Right atrium auricular region (tissue), 2 donors: ENCODE measurements at places on chromosomes 12 and 14. TPM values are rescaled to one million over a fixed set of nuclear protein-coding genes. Genes with fewer than 3 reads are reported as not detected.

DNA sequence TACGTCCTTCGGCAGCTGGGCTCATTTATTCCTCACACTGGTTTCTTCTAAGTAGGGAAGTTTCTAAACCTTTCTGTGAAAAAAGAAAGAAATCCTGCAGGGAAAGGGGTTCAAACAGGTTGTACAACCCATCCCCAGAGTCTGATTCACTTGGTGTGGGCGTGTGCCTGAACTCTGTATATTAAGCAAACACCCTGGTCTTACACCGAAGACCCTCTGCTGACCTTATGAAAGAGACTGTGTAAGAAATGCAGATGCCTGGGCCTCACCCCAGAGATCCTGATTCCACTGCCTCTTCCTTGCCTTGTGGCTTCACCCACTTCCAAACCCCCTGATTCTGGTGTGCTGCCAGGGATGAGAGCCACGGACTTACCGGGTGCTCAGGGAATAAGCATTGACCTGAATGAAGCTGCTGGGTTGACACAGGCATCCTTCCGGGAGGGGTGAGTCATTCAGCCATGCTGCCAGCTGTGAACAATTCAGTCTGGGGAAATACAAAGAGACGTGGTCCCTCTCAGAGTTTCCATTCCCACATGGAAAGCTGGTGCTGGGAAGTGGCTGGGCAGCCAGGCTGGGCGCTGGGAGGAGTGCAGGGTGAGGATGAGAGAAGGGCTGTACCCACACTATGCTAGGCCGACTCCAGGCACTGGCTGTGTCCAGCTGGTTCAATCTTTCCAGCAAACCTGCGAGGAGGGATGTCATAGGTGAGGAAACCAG lies 26.5 kb upstream of the ACTN1 start:
- DNase-seq, result peak; percentile 91

The TAS2R9 gene
- total RNA-seq, result not detected

DNA sequence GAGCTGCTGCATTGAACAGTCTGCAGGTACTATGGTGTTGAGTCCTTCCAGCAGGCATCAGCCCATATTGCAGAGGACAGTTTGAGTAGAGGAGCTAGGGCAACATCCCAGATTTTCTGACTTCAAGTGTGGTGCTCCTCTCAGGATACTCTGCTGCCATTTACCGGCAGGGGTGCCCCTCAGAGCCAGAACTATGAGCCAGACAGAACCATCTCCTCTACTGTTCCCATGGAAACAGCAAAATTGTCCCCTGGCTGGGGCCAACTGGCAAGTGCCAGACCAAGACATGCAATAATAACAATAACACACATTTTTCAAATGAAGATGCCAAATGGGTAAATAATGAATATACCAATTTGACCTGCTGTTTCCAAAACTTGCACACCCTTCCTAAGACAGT lies 102.9 kb downstream of the ADCK1 start:
- no peak for DNase-seq

- no peak for DNase-seq
Measured at GRCh38 chr14:103022002-103022684, 35.2 kb downstream of the CDC42BPB start.

DNA sequence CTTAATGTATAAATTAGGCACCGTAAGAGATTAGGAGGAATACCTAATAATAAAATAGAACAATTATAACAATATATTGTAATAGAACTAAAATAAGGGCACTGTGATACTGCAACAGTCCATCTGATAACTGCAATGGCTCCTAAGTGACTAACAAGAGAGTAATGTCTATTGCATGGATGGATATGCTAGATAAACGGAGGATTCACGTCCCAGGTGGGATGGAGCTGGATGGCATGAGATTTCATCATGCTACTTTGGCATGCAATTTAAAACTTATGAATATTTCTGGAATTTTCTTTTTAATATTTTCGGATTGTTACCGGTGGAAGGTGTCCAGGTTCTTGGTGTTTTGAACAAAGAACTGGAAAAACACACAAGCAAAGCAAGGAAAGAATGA lies 2.2 kb upstream of the TMEM19 start:
- DNase-seq, result no peak

The CALM1 gene
- total RNA-seq, result 409 TPM

- DNase-seq, result no peak
Measured at GRCh38 chr14:88289234-88289633, 33.8 kb downstream of the KCNK10 start.

- DNase-seq, result no peak
Measured at GRCh38 chr14:88049266-88049665, 44.3 kb downstream of the GPR65 start.

DNA sequence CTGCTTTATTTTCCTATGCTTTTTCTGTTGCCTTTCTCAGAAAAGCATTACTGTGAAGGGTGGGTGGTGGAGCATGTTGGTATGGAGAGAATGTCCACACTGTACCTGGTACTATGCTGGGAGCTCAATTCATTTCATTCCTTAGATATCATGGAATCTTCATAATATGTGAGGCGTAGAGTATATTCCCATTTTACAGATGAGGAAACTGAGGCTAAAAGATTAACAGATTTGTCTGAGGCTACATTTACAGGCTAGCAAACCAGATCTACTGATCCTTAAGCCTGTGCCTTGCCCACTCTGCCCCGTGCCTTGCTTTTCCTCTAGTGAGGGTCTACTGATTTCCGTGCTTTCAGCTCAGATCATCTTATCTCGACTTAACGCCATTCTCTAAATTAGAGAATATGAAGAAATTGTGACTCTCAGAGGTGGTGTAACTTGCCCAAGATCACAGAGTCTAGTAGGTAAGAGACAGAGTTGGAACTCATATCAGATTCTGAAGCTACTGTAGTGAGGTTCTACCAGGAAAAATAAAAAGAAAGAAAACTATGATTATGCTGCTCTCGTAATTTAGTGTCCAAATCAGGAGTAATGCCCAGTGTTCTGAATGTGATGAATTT lies 5.5 kb downstream of the GLRX5 start:
- DNase-seq, result no peak

DNA sequence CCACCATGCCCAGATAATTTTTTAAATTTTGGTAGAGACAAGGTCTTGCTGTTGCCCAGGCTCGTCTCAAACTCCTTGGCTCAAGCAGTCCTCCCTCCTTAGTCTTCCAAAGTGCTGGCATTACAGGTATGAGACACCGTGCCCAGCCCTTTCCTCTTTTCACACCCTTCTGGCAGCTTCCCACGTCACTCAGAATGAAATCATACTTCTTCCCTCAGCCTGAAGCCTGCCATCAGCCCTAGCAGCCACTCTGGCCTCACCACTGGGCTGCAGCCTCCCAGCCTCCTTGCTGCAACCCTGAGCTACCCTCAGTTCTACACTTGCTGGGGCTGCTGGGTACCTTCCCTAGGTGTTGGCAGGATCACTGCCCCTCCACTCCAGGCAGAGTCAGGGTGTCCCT lies 18.2 kb downstream of the ANKRD9 start:
- no peak for DNase-seq

DNA sequence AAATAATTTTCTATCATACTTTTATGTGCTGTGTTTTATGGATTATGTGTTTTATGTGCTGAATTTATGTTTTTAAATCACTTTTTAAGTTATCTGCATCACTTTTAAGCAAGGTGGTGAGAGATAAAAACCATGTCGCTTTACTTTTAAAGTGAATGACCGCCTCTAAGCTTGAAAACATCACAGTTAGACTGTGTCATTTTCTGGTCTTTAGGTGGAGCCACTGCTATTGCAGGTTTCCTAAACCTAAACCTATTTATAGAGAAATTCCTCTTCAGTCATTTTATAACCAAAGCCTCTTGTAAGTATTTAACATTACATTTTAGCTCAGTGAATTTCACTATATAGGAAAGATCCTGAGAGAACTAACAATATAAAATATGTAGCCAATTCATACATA lies 21.0 kb upstream of the MDM2 start:
- no peak for DNase-seq

DNA sequence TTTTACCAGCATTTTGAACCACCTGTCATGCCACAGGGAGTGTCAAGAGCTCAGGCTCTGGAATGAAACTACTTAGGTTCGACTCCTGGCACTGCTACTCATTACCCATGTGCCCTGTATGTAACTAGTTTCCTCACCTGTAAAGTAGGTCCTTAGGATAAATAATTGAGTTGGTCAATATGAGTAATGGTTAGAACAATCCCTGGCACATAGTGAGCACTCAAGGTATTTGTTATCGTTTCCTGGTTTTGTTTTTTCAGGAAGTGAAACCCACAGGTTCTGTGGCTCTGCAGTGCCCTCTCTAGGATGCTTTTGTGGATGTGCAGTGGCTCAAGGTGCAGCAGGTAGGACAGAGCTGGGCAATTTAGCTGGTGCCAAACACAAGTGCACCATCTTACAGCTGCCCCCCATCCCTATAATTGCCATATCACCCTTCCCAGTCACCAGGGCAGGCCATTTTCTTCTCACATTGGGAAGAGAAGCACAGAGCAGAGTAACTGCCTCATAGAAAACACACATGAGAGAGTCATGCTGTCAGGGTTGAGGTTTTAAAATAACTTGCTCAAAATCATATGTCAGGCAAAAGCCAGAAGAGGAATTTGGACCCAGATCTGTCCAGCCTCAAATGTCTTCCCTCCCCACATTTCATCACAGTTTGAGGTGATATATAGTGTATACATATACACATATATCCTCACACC lies 297.5 kb downstream of the RPAP3 start:
- DNase-seq, result no peak

The MIP gene
- total RNA-seq, result not detected

- DNase-seq, result no peak
Measured at GRCh38 chr12:40775661-40776060, 83.4 kb downstream of the CNTN1 start.

DNA sequence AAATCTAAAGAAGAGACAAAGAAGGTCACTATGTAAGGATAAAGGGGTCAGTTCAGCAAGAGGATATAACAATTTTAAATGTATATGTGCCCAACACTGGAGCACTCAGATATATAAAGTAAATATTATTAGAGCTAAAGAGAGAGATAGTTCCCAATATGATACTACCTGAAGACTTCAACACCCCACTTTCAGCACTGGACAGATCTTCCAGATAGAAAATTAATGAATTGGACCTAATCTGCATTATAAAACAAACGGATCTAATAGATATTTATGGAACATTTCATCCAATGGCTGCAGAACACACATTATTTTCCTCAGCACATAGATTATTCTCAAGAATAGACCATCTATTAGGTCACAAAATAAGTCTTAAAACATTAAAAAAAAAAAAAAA lies 24.1 kb upstream of the SRGAP1 start:
- no peak for DNase-seq

The ADAMTS20 gene
- not detected for total RNA-seq

The PDE3A gene
- 127 TPM for total RNA-seq

DNA sequence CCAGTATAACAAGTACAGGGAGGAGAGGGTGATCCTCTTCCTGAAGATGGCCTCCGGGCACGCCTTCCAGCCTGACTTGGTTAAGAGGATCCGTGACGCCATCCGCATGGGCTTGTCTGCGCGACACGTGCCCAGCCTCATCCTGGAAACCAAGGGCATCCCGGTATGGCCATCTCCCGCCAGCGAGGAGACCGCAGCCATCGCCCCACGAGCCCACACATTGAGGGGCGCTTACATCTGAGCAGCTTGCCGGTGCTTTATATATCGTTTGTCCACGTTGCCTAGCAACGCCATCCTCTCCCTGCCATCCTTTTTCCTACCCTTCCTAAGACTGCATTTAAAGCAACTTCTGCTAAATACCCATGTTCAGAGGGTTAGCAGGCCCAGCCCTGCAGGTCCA lies 71.5 kb downstream of the AACS start:
- no peak for DNase-seq

GRCh38 chr12:69733638-69734037 lies 5.0 kb upstream of the RAB3IP start:
- DNase-seq, result no peak

DNA sequence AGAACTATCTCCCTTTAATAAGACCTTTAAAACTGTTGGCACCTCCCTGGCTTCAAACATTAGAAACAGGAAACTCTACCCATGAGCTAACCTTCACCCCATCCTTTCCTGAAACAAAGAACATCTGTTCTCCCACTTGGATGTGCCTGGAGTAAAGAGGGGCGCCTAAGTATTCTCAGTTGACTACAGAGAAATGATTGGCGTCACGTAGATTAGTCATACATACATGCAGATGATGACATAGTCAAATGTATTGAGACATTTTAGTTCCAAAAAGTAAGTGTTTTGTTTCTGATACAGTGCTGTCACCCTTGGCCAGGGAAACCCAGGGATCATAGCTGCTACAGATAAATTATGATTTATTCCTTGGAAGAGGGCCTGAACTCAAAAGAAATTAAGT lies 260.0 kb upstream of the PLEKHG7 start:
- DNase-seq, result no peak

The IL26 gene
- not detected for total RNA-seq

DNA sequence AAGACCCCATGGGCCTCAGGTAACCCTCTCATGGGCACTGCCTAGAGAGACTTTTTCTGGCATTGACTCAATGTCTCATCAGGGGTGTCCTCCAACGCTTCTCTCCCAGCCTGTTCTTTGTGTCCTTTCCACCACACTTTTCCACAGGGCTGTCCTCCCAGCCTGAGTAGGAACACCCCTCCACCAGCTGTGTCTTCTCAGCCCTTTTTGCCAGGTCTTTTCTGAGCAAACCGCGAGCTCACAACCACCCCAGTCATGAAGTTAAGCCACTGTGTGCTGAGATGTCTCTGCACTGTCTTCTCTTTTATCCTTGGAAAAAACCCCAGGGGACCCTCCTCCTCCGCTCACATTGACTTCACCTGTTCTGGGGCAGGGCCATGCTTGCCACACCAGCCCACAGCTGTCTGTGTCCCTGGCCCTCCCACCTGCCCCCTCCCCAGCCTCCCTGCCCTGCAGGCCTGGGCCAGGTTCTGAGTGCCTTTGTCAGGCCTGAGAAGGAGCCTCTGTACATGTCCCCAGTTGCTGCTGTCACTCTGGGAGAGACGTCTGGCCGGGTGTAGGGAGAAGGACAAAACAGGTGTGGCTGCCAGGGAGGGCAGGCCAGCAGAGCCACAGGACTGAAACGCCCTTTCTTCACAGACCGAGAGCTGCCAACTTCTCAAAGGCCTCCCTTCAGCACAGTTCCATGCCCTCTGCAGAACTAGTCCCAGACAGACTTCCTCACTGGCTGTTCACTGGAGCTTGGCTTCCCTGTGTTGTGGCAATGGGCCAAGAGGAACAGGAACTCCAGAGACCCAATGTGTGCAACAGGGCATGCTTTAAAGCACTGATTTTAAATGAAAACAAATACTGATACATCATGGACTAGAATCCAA lies 50.5 kb upstream of the PNMA1 start:
- peak; percentile 81 for DNase-seq

GRCh38 chr12:56947633-56948456 lies 9.6 kb downstream of the RDH16 start:
- no peak for DNase-seq

DNA sequence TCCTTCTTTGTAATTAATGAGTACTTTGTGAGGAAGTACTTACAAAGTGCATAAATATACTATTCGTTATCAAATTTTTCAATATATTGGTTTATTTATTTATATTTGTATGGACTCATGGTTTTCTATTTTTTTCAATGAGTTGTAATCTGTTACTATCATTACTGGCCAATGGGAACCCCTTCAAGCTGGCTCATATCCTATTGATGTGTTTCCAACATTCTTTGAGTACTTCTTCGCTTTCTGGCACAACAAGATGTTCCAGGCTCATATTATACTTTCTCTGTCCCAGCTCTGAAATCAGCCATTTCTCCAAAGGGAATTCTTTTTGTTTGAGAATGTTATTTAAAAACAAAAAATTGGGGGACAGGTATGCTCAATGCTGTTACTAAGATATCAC lies 17.5 kb downstream of the YBX3 start:
- DNase-seq, result no peak
